HepG2 (cell line): ENCODE measurements at places on chromosomes 7 and 10. TPM values are rescaled to one million over a fixed set of nuclear protein-coding genes. Genes with fewer than 3 reads are reported as not detected.

SLC39A12 gene
- not detected in 2 replicates for total RNA-seq

GRCh38 chr7:97513326-97513725 lies 218.6 kb upstream of the TAC1 start:
- no peak for DNase-seq

EBLN1 gene
- total RNA-seq: not detected in 2 replicates

- DNase-seq: no peak
Observed at GRCh38 chr7:82741493-82741892, 297.9 kb upstream of the CACNA2D1 start.

DNA sequence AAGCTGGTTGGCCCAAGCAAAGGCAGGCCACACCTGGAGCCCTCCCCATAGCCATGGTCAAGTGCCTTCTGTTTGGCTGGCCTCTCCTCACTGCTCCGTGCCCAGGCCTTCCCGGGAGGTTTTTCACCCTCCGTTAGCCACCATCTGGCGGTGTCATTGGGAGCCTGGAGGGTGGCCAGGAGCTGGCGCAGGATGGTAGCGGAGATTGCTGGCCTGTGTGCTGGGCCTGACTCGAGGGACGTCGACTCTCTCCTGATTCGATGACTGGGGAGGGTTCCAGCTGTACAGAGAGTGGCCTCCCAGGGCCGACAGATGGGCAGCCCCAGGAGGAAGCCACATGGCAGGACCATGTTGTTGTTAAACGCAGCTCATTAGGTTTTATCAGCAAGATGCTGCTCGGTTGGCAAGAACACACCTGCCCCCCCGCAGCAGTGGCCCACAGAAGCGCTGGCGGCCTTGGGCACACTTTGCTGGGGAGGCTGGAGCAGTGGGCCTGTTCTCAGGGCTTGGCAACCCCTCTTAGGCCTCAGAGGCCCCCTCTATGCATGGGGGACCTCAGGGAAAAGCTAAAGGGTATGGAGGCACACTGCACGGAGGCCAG lies 64.0 kb upstream of the CACUL1 start:
- DNase-seq: no peak

DNA sequence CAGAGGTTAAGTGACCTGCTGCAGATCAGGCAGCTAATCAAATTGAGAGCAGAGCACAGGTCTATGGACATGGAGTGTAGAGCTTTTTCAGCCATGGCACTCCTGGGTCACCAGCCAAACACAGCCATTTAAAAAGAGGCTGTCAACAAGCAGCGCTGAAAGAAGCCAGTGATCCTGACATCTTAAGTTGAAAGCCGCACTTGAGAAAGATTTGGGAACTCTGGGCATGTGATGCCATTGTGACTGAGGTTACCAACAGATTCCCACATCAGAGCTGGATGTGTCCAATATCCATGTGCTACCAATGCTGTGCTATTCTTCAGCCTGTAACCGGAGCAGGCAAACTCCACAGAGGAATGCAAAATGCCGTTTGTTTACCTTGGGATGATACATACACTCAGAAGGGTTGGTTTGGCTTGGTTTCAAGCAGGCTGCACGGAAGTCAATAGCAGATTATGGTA lies 56.2 kb upstream of the ABLIM1 start:
- peak; percentile 81 for DNase-seq

GRCh38 chr10:125567529-125567928 lies 115.4 kb downstream of the TEX36 start:
- DNase-seq: no peak

- DNase-seq: no peak
Observed at GRCh38 chr7:138980563-138981291, 462 bp downstream of the KIAA1549 start.

GRCh38 chr10:71258446-71259145 lies 46.2 kb downstream of the UNC5B start:
- no peak for DNase-seq

DNA sequence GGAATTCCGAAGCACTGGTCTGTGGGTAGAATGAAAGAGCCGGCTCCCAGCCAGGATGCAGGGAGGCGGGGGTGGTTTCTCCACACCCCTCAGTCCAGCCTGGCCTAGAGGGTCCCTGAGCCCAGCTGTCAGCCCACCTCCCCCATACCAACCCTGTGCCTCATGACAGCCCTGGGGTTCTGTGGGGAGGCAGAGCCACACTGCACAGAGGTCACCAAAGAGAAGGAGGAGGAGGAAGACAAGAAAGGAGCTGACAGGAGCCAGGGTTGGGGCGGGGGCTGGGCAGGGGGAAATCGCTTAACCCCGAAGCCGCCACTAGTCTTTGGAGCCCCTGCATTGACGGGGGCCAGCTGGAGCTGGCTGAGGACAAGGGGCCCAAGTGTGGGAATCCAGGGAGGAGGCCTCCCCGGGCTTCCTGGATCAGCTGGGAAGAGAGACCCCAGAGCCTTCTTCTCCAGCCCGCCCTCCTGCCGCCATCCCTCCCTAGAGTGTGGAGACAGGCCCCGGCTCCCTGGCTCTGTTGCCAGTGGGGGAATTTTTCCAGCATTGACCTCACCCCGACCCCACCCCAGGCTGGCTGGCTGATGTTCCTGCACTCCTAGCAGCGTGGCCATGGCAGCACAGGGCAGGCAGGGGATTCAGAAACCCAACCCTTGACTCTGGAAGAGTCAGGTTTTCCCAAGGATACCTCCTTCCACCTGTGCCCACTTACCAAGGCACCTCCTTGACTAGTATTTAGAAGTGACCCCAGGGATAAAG lies 32.5 kb downstream of the KAZALD1 start:
- no peak for DNase-seq

DNA sequence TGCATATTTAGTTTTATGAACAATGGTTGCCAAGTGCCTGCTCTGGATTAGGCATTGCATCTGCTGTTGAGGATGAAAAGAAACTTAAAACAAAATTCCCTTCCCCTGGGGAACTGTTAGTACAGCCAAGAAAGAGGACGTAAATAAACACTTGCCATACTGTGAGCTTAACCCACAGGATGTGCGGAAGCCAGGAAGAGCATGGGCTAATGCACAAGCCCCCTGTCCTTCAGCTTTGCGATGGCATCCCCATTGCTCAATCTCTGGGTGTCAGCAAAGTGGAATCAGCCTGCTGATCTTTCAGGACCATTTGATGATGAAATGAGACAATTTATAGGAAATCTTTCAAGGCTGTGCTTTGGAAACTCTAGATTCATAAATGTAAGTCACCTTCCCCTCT lies 399.9 kb upstream of the IGFBP3 start:
- DNase-seq: no peak

- no peak for DNase-seq
Observed at GRCh38 chr10:101580486-101581399, 7.3 kb downstream of the POLL start.
